ENCODE measurements at places on chromosomes 11 and 22.

GRCh38 chr11:21785351-21785750, 407.5 kb upstream of the ANO5 start:
- no peak for DNase-seq

DNA sequence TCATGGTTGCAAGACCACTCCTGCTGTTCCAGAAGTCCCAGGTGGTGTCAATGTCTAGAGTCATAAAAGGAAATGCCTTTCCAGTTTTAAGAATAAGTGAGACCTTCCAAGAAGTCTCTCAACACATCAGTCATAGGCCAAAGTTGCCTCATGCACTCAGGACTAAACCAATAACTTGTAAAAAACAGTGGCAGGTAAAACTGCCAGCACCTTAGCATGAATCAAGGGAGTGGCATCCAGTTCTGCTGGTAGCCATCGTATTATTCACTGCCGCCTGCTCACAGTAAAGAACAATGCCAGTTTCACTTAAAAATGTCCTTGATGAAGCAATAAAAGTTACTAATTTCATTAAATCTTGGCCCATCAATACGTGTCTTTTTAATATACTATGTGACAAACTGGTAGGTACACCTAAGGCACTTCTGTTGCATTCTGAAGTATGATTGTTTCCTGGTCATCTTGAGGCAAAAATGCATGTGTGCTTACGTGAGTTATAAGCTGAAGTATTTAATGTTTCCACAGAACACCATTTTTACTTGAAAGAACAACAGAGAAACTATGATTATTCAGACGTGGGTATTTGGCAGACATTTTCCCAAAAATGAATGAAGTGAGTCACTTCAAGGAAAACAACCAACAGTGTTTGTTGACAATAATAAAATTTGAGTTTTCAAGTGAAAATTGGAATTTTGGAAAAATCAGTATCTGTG, 125.2 kb upstream of the SNX19 start:
- no peak for DNase-seq

DNA sequence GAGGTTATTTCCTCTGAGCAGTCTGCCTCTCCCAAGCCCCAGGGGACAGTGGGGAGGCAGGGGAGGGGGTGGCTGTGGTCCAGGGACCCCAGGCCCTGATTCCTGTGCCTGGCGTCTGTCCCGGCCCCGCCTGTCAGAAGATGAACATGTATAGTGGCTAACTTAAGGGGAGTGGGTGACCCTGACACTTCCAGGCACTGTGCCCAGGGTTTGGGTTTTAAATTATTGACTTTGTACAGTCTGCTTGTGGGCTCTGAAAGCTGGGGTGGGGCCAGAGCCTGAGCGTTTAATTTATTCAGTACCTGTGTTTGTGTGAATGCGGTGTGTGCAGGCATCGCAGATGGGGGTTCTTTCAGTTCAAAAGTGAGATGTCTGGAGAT, 3.1 kb downstream of the PIM3 start:
- peak; percentile 34 for DNase-seq

GRCh38 chr22:26330971-26331625, 98.0 kb upstream of the ASPHD2 start:
- no peak for DNase-seq

DNA sequence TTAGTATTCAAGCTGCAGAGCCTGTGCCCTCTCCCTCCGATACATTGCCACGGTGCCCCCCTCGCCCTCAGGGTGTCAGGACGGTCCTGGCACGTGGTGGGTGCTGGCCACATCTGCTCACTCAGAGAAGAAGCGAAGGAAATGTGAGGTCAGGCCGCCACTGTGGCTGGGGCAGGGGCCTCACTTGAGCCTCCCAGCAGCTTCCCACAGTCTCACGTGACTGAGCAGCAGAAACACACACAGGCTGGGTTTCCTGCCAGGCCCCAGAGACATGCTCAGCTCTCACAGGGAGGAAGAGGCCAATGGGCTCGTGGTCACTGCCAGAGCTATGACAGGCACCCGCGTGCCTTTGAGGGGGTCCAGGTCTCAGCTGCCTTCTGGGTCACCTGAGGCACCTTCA, 37.9 kb upstream of the PRR5 start:
- peak; percentile 74 for DNase-seq

GRCh38 chr11:82045748-82046457, 687.8 kb downstream of the FAM181B start:
- no peak for DNase-seq

DNA sequence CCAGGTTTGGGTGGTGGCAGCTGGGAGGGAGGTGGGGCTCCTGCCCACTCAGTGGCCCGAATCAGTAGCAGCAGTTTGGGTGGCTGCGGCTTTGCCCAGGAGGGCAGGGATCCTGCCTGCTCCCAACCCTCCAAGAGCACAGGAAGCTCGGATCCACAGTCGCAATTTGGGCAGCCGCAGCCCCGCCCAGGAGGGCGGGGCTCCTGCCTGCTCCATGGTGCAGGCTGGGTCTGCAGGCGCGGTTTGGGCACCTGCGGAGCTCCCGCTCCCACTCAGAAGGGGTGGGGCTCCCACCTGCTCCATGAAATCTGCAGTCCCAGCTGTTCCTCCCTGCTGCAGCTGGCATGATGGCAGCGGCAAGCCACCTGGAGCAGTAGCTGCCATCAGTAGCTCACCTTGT, 38.1 kb upstream of the CALCB start:
- no peak for DNase-seq

DNA sequence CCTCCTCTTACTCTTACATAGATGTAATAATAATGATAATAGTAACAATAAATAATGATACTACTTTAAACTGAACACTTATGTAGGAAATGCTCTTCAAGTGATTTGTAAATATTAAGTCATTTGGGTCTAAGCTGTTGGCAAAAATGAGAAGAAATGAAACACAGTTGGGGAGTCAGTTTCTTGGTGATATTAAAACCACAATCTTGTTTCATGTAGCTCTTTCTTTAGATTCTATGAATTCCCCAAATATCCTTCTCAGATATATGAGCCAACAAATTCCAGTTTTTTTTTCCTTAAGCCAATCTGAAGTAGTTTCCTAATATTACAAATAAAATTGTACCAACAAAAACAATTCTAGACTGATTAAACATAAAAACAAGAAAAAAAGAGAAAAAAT, 1115.6 kb upstream of the CNTN5 start:
- no peak for DNase-seq

- no peak for DNase-seq
These were observed 92.9 kb downstream of the DYNC2H1 start for GRCh38 chr11:103202048-103202651.

GRCh38 chr11:117478126-117478860, 150.6 kb downstream of the CEP164 start:
- DNase-seq = no peak

- no peak for DNase-seq
These were observed 1221.0 kb downstream of the JRKL start for GRCh38 chr11:97610854-97611253.

DNA sequence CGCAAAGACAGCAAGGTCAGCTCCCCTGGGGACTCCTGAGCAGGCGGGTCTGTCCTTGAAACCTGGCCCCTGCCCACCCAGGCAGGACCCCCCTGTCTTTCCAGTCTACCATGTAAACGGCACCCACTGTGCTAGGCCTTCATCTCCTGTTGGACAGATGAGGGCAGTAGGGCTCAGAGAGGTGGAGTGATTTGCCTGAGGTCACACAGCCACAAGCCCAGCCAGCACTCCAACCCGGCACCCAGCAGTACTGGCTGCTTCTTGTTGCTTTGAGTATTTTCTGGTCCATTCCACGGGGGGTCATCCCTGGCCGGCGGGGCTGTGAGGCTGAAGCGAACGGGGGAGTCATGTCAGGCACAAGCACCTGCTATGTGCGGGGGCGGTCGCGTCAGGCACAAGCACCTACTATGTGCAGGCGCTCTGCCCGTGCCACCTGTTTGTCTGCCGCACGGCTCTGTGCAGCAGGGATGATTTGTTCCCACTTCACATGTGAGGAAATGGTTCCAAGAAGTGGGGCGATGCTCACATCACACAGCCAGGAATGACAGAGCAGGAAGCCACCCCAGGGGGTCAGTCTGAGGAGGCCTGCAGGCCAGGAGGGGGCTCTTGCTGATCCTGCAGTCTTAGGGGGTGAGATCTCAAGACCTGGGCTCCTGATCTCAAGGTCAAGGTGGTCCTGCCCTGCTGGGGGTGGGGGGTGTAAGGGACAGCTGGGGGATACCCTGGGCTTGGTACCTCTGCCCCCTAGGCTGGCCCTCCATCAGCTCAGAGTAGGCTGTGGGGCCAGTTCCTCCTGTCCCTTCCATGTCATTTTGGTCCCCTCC, 110.7 kb downstream of the CACNA1I start:
- DNase-seq = no peak

GRCh38 chr11:134226806-134227325, 2.4 kb downstream of the VPS26B start:
- DNase-seq = no peak

- no peak for DNase-seq
These were observed 344.7 kb downstream of the BUD13 start for GRCh38 chr11:116427903-116428637.

DNA sequence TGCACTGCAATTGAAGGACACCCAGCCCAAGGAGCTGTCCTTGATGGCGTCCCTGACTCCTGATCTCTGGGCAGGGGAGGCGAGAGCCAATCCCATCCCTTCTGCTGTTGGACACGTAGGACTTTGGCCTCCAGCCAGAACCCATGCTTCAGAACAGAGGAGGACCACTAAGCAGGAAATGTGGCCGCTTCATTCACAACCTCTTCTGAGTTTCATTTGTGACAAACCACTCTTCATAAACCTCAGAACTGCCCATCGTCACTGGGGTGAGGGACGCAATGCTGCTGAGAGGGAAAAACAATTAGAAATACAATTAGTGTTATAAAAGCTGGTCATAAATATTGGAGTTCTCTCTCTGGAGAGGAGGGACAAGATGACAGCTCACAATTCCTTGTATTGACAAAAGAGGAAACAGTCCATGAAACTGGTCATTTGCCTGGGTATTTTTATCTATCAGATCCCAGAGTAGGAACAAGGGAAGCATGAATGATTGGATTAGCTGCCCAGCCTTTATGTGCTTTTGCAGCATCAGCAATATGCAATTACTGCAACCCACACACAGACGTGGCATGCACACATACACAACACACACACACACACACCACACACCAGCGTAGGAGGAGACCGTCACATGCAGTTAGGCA, 216.5 kb upstream of the CADM1 start:
- no peak for DNase-seq

- DNase-seq = no peak
These were observed 315.1 kb upstream of the API5 start for GRCh38 chr11:42996421-42997307.

- DNase-seq = no peak
These were observed 572.2 kb downstream of the TBC1D22A start for GRCh38 chr22:47334601-47335000.

- DNase-seq = peak; percentile 23
These were observed 2.4 kb downstream of the GNB1L start for GRCh38 chr22:19852177-19852781.

DNA sequence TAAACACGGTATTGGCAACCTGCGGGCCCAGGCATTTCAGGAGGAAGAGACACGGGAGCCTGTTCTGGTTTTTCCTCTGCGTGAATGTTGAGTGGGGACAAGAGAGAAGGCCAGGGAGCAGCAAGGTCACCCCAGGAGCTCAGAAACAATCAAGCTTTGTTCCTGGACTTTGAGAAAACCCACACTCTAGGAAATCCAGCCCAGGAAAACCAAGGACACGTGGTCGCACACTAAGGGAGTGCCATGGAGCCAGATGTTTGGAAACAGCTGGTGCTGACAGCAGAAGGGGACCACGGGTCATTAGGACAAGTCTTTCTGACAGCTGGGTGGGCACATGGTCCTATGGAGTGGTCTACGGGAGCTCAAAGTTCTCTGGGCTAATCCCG, 44.1 kb downstream of the MYH9 start:
- DNase-seq = no peak

DNA sequence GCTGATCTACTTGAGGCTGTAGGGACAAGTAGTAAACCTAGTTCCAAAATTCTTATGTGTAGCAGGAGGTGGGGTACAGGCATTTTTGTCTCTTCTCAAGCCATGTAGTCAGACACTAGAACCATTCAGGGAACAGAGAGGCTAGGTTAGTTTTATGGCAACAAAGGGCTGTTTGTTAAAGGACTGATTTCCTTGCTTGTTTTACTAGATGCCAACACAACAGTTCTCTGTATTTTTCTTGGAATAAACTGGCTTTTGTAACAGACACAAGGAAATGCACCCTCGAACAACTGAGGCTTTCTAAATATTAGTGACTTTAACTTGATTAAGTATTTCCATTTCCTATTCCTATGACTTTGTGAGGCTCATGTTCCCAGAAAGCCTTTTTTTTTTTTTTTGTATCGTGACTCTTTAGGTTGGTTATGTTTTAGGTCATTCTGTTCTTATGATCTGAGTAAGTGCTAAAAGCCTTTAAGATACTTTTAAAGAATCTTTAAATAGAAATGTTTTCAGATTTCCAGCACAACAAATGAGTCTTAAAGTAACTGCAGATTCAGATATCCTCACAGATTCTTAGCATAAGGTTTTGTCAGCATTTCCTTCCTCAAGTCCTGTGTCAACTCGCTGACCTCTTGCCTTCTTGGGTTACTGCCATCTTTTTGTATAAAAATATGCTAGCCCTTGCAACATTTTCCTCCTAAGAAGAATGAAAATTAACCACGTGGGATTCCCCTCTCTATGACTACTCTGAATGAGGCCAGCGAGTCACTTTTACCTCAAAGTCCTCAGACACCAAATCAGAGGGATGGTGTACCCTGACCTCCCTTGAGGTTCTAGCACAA, 92.5 kb downstream of the CCDC83 start:
- DNase-seq = no peak
